ENCODE measurements at places on chromosomes 11 and 22. TPM values are rescaled to one million over a fixed set of nuclear protein-coding genes. Genes with fewer than 3 reads are reported as not detected.

MMP13 gene
- not detected for total RNA-seq

CELF1 gene
- 97.5 TPM for total RNA-seq

- no peak for DNase-seq
Observed at GRCh38 chr11:88555018-88555828, 217.7 kb upstream of the CTSC start.

ACTN3 gene
- total RNA-seq, result not detected

CEP164 gene
- total RNA-seq, result 25.2 TPM

DENND6B gene
- total RNA-seq, result 9.3 TPM

DNA sequence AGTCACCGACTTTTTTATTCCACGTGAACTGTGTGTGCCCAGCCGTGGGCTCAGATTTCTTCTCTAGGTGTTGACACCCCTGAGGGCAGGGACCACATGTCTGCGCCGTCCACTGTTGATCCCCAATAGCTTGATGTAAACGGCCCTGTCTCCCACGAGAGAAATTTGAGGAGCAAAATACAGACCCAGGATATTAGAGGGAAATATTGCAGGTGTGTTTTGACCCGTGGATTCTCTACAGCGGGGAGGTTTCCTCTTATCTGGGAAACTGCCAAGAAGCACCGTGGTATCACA is 437.5 kb downstream of the TBC1D22A start:
- no peak for DNase-seq

DNA sequence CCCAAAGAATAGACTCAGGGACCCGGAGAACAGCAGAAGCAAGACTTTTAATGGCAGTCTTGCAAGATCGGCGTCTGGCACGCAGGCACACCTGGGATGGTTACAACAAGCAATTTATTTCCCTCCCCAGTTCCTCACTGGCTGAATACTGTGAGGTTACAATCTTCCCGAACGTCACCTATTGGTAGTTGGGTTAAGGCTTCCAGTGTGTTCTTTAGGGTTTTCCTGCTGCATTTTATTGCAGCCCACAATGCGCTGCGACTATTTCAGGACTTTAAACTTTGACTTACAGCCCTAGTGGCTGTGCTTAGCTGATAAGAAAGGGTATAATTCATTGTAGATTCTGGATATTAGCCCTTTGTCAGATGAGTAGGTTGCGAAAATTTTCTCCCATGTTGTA is 11.5 kb upstream of the TRIM68 start:
- no peak for DNase-seq

DNA sequence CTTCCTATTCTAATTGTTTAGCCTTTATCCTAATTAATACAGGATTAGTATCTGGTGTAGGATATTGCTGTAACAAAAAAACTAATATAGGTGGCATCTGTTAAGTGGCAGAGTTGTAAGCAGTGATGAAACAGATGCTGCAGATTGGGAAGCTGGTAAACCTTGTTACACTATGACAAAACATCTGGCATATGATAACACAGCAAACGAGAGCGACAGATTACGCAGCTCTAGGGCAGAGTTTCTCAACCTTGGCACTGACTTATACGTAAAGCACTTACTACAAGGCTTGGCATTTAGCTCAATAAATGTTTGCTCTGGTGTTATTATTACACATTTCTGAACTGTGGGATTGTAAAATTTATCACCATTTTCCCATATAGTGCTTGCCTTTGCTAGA is 137.0 kb downstream of the ATG16L2 start:
- no peak for DNase-seq

- DNase-seq, result no peak
Observed at GRCh38 chr11:102144357-102145355, 34.4 kb downstream of the YAP1 start.

F2 gene
- not detected for total RNA-seq

PVALB gene
- 2.5 TPM for total RNA-seq

MS4A12 gene
- total RNA-seq, result not detected

Data from upper lobe of right lung (tissue), 1 donor.